HFFc6 (cell line): ENCODE measurements at places on chromosomes 7 and 10. TPM values are rescaled to one million over a fixed set of nuclear protein-coding genes. Genes with fewer than 3 reads are reported as not detected.

GRCh38 chr10:28367413-28367812 lies 64.5 kb upstream of the MPP7 start:
- DNase-seq, result no peak

GRCh38 chr7:154916381-154916780 lies 86.5 kb downstream of the PAXIP1 start:
- DNase-seq, result no peak

The AKR1B1 gene
- 218 to 231 TPM (median 222 TPM) in 3 replicates for total RNA-seq

- peak; percentile 19 for DNase-seq
Measured at GRCh38 chr10:2953495-2953894, 113.9 kb upstream of the PFKP start.

GRCh38 chr7:80413383-80413945 lies 98.4 kb downstream of the GNAT3 start:
- DNase-seq, result no peak

GRCh38 chr10:59513558-59513957 lies 151.2 kb upstream of the FAM13C start:
- no peak for DNase-seq

DNA sequence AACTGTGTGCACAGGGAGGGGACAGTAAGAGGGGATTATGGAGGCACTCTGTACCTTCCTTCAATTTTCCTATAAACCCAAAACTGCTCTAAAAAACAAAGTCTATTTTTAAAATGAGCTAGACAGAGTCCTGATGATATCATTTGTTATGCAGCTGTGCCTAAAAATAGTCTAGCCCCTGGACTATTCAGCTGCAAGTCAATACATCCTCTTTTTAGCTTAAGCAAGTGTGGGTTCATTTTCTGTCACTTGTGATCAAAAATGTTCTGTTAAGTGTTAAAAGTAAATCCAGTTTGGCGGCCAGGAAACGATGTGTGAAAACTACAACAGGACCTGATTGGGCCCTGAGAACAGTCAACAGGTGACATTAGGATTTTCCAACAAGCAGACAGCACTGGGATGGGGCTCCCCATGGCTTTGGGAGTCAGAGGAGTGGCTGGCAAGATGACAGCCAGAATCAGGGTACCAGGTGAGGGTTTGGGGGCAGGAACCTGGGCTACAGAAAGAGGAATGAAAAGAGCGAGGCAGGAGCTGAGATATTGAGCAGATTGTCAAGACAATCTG lies 33.9 kb downstream of the FAM107B start:
- no peak for DNase-seq

DNA sequence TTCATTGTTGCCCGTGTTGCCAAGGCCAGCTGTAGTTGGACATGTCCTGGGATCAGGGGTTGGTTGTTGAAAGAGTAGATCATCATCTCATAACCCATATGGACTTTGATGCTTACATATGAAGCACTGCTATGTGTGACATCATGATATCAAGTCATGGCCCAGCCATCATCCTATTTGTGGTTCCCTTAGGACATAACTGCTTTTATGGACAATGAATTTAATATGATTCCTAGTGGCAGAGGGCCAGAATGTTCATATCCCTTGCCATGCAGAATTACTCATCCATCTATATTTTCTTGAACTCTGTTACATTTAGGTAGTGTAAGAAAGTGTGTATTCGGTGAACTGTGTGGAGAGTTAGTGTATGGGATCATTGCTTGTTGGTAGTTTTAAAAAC lies 343.9 kb upstream of the LRGUK start:
- no peak for DNase-seq

GRCh38 chr10:117457071-117457810 lies 82.0 kb upstream of the PDZD8 start:
- DNase-seq, result no peak

DNA sequence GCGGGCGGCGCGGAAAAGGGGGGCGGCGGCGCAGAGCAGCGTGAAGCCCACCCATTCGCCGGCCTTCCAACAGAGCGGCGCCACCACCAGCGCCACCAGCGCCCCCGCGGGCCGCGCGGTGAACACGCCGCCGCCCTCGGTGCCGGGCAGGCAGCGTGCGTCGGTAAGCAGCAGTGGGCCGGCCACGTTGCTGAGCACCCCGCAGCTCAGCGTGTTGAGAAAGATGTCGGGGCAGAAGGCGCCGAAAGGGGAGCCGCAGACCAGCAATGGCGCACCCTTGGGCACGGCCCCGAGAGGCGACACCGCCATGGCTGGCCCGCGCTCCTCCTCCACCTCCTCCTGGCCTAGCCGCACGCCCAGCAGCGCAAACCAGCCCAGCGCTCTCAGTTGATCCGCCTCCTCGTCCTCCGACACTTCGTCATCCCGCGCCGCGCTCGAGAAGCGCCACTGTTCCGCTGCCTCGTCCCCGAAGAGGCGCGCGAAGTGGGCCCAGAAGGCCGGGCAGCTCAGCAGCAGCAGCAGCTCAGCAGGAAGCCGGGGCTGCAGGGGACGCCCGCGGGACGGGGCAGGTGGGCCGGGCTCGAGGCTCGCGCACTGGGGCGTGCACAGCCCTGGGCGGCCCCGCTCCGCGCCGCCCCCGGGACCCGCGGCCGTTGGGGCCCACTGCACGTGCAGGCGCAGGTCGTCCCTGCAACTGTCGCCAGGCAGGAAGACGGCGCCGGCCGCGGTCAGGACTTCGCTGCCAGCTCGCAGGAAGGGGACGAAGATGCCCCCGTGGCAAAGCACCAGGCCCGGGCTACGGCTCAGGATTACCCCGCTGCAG lies 623 bp downstream of the TYSND1 start:
- peak; percentile 66 for DNase-seq

The KLHL7 gene
- 26.0 to 30.7 TPM (median 27.0 TPM) in 3 replicates for total RNA-seq
